ENCODE measurements at places on chromosomes 16 and 17.

DNA sequence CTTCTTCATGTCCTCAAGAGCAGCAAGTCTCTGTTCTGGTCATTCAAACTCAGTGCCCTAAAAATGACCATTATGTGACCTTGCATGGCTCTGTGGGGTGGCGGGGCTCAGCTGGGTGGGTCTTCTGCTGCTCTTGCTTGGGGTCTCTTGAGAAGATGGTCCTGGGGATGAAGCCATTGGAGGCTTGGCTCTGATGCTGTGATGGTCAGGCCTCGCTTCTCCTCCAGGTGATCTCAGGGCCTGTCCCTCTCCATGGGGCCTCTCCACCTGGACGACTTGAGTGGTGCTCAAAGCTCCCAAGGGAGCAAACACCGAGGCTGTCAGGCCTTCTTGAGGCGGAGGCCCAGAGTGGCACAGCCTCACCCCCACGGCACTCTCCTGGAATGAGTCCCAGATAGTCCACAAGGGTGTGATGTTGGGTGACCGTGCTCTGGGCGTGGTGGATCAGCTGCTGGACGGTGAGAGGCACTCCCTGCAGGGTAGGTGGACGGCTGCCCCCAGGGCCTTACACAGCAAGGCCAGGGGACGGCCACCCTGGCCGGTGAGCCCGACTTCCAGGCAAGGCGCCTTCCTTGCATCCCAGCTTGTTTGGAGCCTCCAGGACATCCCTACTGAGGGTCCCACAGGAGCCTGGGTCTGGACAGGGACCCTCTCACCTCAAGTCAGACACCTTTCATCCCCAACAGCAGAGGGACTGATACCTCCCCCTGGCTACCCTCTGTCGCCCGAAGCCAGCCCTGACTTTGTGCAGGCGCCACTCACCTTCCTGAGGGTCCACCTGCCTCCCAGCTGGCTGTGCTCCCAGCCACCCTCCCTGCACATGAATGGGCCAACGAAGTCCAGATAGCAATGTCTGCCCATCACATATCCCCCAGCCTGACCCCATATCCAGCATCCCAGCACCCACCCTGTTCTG, 48.7 kb downstream of the USP22 start:
- no peak for DNase-seq

DNA sequence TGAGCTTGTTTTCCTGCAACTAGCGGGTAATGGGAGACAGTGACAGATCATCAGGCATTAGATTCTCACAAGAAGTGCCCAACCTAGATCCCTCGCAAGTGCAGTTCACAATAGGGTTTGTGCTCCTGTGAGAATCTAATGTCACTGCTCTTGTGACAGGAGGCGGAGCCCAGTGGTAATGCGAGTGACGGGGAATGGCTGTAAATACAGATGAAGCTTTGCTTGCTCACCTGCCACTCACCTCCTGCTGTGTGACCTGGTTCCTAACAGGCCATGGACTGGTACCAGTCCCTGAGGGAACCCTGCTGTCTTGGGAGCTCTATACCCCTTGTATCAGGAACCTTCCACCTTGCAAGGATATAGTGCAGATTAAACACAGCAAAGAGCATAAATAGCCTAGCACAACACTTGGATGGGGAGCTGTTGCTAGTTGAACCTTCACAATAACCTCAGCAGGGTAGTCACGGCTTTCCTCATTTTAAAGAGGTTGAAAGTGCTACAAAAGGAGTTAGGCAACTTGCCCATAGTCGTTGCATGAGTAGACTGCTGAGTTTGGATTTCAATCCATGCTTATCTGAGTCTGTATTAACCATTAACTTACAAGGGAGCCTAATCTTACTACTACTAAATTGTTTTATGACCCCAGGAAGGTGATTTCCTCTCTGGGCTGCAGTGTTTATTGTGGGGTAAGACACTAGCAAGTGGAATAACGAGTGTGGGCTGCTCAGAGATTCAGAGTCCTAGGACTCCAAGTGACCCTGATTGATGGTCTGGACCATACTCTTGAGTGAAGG, 156.6 kb upstream of the ZFHX3 start:
- DNase-seq: no peak

- DNase-seq: no peak
Measured at GRCh38 chr17:9668517-9668916, 23.2 kb downstream of the USP43 start.

- DNase-seq: peak; percentile 74
Measured at GRCh38 chr17:79400989-79401703, 209.7 kb downstream of the RBFOX3 start.

DNA sequence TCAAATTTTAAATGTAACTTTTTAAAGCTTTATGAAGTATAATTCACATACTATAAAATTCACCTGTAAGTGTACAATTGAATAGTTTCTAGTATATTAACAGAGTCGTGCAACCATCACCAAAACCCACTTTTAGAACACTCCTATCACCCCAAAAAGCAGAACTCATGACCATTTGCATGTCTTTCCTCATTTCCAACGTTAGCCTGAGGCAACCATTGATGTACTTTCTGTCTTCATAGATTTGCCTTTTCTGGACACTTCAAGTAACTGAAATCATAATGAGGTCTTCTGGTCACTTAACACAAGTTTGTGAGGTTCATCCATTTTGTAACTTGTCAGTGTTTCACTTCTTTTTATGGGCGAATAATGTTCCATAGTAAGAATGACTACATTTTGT, 33.2 kb downstream of the METTL16 start:
- no peak for DNase-seq

All from CD4-positive, alpha-beta T cell treated with Interleukin-15 for 4 hours (primary cell).